ENCODE measurements at places on chromosomes 4 and X.

- DNase-seq: no peak
Measured at GRCh38 chr4:143653031-143653430, 47.4 kb downstream of the FREM3 start.

GRCh38 chrX:144730471-144730870 is 516.8 kb upstream of the SPANXN1 start:
- no peak for DNase-seq

DNA sequence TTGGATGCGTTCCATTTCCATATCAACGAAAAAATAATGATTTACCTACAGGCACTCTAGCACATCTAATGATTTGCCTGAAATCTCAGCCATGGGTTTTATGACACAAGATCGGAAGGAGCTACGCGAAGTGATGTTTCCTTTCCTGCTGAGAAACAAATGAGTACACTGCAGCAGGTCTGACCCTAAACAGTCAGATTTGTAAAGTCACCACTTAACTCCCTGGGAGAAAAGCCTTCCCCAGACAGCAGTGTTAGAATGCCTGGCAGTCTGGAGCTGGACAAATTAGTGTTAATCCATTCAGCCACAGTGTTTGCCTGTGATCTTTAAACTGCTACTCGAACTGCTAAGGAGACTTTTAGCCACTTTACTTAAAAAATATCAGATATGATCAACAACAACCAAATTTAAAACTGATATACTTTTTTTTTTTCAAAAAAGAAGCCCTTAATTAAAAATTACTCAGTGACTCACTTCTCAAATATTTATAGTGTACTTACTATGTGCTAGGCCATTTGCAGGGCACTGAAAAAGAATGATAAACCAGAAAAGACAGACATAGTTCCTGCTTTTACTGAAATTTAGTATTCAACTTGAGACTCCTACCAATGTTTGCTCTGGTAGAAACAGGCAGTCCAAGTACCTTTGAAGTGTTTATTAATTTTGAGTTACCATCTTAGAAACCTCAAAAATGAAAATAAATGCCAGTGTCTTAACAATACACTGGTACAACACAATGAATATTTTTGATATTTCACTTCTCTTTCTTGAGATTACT is 104.5 kb downstream of the SHISA3 start:
- no peak for DNase-seq

- no peak for DNase-seq
Measured at GRCh38 chr4:187603093-187604025, 392.2 kb upstream of the ZFP42 start.

DNA sequence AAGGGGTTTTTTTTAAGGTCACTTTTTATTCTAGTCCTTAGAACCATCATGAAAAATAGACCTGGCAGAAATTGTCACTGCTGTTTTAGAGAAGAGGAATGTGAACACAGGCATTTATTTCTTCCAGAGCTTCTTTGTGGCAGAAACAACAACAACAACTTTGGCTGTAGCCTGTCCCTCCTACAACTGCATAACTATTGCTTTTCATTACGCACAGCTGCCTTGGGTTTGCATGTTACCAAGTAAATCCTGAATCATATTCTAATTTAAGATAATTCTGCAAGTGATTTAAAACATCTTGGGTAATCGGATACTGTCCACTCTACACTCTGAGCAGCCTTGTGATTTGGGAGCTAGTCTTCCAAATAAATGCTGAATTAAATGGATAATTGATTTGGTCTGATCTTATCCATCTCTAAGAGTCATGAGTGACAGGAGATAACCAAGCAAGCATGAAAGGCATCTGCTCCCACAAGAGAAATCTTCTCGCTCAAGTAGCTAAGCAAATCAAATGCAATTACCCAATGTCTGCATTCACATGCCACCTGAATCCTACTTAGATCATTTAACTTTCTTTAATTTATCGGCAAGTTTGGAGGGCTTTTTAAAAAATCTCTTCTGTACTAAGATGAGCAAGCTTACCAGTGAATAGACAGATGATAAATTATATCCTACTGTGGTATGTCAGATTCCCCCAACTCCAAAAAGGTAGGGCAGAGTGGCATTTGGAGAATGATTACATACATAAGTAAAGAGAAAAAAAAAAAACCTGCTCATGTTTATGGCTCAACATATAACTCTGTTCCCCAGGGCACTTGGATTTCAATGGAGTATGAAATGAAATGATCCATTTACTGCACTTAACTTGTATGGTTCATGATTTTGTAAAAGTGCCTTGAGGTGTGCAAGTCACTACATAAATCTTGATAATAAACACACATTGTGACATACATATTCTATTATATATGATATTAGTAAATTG is 73.6 kb downstream of the EGF start:
- no peak for DNase-seq

- DNase-seq: no peak
Measured at GRCh38 chr4:158234671-158235070, 24.4 kb downstream of the TMEM144 start.

GRCh38 chr4:189858435-189858834 is 82.2 kb upstream of the FRG1 start:
- no peak for DNase-seq

GRCh38 chrX:68912113-68912512 is 83.3 kb downstream of the EFNB1 start:
- DNase-seq: no peak

GRCh38 chr4:42785817-42786216 is 106.7 kb upstream of the GRXCR1 start:
- no peak for DNase-seq

- no peak for DNase-seq
Measured at GRCh38 chr4:36734334-36734733, 452.9 kb downstream of the DTHD1 start.

DNA sequence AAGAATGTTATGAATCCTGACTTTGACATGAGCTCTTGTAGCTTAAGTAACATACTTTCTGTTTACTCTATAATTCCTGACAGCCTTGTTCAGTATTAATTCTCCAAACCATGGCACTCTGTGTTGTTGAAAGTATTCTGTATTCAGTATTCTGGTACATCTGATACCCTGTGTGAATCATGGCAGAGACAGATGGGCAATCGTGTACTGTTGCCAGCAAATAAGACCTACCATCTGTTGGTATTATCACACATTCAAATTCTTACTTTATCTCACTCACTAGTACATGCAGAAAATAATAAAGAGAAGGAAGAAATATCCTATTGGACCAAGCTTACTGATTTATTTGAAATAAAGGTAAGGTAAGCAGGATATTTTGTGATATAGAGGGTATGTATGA is 7.9 kb downstream of the MBTPS2 start:
- DNase-seq: no peak

DNA sequence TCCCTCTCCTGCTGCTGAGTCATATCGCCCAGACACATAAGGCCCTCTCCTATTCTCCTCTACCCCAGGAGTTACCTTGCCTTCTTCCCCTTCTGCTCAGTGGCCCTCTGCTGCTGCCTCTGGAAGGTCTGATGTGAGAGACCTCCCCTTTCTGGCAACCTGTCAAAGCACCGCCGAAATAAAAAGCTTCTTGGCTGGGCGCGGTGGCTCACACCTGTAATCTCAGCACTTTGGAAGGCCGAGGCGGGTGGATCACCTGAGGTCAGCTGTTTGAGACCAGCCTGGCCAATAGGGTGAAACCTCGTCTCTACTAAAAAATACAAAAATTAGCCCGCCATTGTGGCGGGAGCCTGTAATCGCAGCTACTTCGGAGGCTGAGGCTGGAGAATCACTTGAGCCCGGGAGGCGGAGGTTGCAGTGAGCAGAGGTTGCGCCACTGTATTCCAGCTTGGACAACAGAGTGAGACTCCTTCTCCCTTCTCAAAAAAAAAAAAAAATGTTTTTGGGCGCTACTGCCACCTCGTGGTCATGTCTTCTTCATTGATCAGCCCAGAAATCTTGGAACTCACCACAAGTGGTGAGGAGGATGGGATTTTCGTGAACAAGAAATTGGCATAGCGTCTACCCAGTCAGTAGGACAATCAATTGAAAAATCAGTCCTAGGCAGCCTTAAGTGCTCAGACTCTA is 8.6 kb upstream of the ZXDA start:
- DNase-seq: no peak

DNA sequence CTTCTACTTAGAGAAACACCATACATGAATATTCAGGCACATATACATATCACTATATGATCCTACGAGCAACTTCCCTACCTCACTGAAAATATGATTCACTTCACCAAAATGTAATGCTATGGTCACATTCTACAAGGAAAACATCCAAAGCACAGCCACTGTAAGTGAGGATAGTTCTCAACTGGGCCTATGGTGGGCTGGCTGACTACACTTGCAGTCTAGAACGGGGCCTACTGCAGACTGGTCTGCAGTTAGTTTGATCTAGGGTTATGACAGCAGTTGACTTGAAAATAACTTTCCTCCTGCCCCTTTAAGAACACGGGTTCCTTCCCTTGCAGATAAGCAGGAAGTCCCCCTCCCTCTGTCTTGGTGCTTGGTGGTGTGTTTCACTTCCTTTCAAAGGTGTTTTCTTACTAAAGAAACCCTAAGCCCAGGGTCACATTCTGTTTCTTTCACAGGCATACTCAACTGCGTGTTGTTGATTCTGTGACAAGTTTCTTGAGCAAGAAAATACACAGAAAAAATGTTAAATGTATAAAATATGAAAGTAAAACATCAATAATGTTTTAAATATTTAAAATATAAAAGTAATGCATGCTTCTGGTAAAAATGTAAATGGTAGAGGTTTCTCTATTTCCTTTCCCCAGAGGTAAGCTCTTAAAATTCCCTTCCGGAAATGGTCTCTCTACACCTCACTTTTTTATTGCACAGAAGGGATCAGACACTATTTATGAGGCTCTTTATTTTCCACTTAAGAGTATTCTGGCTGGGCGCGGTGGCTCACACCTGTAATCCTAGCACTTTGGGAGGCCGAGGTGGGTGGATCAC is 18.0 kb upstream of the TMSB4X start:
- DNase-seq: no peak

- no peak for DNase-seq
Measured at GRCh38 chr4:41644288-41644914, 104.1 kb downstream of the PHOX2B start.

GRCh38 chrX:9204560-9204959 is 170.6 kb upstream of the FAM9B start:
- DNase-seq: no peak

DNA sequence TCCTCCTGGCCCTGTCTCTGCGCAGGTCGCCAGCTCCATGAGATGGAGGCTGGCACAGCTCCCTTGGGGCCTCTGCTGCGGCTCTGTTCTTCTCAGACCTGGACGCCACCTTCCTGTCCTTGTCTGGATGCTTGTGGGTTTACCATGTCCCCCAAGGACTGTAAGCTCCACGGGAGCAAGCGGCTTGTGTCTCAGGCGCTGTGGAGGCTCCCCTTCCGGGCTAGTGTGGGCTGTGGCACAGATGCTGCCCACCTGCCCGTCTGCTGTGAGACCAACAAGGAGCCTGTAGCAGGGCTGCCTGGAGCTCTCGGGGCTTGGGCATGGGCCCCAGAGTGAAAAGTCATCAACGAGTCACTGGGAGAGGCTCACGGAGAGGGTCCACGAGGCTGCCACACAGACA is 25.2 kb downstream of the NAT8L start:
- DNase-seq: no peak

DNA sequence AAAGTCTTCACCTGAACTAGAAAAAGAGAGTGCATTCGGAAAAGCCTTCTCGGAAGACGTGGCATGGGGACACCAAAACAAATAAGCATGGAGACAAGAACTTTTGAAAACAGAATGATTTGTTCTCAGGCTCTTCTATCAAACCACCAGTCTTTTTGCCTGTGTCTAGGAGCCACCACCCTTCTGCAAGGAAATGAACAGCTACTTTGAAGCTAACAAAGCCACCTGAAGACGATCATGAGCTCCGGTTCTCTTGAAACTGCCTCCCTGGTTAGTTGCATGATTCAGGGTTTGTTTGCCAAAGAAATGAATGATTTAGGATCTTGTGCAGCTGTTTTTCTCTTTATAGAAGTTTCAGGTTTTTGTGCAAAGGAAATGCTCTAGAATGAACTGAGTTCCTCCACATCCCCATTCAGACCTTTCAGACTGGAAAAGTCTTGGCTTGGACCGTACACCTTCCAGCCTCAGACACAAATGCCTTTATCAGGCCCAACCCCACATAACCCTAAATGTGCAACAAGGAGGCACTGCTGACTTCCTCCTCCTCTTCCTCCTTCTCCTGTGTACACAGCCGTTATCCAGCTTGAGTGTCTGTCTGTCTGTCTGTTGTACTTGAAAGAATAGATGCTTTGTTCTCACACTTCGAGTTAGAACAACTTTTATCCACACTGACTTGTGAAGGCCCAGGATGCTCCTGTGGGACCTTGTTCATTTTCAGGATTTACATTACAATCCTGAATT is 334.8 kb upstream of the KLF3 start:
- DNase-seq: no peak

- no peak for DNase-seq
Measured at GRCh38 chrX:150094996-150095395, 156.7 kb upstream of the EOLA2 start.

- no peak for DNase-seq
Measured at GRCh38 chrX:48613502-48614160, 16.3 kb downstream of the WDR13 start.

DNA sequence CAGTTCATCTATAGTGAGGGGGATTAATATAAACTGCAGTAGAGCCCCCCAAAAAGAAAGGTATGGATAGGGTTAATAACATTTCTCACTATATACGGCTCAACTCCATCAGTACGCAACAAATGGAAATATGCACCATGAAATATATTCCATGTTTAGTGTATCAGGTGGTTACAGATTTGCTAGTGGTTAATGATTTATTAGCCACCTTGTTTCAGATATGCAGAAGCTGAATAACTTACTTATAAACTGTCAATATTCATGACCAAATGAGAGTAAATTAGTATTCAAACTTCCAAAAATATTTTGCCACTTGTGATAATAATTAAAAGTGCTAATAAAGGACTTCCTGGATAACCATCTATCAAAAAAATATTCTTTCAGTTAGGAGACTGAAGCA is 14.8 kb downstream of the AMTN start:
- DNase-seq: no peak

GRCh38 chr4:76430519-76431388 is 4.3 kb upstream of the SHROOM3 start:
- no peak for DNase-seq

- no peak for DNase-seq
Measured at GRCh38 chr4:67702166-67702565, 1.2 kb upstream of the UBA6 start.

- DNase-seq: no peak
Measured at GRCh38 chr4:154822775-154823174, 41.7 kb downstream of the RBM46 start.

- no peak for DNase-seq
Measured at GRCh38 chr4:174036111-174036510, 247.4 kb downstream of the FBXO8 start.

GRCh38 chrX:142233400-142233799 is 28.3 kb upstream of the MAGEC2 start:
- DNase-seq: no peak

- DNase-seq: no peak
Measured at GRCh38 chr4:87979810-87980209, 4.3 kb downstream of the SPP1 start.

GRCh38 chrX:52262195-52262546 is 77.5 kb downstream of the MAGED4 start:
- DNase-seq: no peak

DNA sequence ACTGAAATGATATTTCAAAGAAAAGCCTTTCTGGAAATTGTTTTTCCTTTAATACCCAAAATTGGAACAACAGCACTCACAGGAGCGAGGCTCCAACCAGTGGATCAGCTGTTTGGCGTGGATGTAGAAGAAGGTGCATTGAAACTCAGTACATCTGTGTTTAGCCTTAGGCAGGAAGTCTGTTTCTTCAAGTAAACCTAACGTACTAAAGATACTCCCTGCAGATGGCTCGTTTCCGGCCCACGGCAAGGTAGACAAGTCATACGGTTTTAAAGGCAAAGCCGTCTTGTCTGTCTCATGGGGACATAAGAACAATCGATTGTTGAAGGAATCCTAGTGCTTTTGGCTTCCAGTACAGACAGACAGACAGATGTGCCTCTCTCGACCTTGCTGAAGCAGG is 50.0 kb upstream of the CLCN4 start:
- DNase-seq: peak; percentile 41

Data from activated effector memory CD4-positive, alpha-beta T cell treated with Interleukin-2 at 50 U/mL for 16 hours (primary cell).